ENCODE measurements at places on chromosomes 12 and 14. TPM values are rescaled to one million over a fixed set of nuclear protein-coding genes. Genes with fewer than 3 reads are reported as not detected.

DNA sequence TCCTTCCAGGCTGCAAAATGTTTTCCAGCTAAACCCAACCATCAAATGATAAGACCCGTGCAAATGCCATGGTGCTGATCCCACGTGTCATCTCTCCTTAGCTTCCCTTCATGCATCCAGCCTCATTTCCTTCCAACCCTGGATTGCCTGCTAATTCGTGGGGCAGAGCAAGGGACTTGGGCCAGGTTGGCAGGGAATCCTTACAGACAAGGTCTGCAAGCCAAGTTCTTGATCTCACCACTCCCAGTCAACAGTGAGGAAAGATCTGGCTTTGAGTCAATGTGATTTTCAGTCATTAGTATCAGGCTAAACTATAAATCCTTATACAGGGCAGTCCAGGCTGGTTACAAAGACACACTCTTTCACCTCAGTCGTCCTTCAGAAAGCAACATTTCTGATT lies 150.9 kb downstream of the ANO2 start:
- DNase-seq, result no peak

DNA sequence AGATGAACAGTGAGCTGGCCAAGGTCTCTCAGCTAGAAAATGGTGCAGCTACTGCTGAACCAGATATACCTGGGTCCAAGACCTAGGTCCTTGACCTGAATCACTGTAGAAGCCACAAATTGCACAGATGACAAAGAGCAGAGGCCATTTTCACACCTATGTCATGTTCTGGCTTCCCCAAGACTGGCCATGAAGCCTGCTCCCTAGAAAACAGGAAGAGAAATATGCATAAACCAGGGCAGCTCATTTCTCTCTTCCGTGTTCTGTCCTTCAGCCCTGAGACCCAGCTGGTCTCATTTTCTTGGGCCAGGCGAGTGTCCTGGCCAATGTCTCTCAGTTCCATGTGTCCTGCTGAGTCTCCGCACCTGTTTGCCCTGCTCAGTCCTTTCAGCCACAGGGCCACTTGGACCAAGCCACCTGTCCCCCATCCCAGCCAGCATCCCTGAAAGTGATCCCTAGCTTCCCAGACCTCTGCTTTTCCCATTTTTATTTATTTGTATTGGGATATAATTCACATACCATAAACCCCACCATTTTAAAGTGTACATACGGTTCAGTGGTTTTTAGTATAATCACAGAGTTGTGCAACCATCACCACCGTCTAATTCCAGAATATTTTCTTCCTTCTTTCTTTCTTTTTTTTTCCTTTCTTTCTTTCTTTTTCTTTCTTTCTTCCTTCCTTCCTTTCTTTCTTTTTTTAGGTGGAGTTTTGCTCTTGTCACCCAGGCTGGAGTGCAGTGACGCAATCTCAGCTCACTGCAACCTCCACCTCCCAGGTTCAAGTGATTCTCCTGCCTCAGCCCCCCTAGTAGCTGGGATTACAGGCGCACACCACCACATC lies 27.0 kb downstream of the P2RX7 start:
- no peak for DNase-seq

DNA sequence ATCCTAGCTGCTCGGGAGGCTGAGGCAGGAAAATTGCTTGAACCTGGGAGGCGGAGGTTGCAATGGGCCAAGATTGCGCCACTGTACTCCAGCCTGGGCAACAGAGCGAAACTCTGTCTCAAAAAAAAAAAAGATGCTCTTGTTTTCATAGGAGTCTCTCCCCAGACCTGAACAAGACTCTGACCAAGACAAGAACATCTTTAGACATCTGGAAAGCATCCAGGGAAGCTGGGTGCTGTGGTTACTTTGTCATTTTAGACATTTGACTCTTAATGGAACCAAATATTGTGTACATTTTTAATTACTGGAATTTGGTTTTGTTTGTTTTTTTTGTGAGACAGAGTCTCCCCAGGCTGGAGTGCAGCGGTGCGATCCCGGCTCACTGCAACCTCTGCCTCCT lies 21.1 kb upstream of the ATF1 start:
- DNase-seq, result no peak

GRCh38 chr14:68762953-68763764 lies 29.7 kb downstream of the ZFP36L1 start:
- no peak for DNase-seq

DNA sequence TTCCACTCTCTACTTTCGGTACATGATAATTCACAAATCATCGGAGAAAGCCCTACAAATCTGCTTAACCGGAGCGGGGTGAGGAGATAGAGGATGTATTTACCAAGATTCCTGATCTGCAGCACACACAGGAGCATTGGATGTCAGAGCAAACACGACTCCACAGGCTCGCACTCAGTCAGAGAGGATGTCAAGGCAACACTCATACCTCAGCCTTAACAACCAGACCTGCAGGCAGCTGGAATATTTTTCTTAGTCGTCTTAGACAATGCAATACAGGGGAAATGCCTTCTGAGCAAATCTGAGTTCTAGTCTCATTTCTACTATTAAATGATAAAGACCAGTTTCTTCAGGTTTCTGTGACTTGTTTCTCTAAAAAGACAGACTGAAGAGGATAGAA lies 159.3 kb upstream of the CPNE8 start:
- no peak for DNase-seq

DNA sequence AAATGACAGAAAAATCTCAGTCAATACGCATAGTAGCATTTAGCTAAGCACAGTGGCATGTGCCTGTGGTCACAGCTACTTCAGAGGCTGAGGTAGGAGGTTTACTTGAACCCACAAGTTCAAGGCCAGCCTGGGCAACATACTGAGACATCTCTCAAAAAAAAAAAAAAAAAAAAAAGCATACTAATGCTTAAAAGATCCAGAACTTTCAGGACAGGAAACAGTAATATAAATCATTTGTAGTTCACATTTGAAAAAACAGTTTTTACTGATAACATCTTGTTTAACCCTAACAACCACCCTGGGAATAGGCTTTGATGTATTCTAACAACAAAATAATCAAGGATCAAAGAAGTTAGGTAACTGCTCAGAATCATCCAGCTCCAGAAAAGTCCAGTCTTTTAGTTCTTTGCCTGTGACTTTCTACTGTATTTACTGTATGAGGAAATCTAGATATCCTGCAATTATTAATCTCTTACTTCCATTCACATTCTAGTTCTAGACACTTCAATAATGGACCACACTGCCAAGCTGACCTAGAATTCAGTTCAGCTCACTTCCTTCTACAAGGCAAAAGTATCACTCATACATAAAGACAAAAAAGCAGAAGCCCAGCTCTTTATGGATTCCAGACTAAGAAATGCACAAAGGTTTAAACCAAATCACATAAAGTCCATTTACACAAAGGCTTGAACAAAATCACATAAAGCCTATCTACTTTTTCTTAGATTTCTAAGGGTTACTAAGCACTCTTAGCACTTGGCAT lies 28.5 kb downstream of the PAWR start:
- no peak for DNase-seq

DNA sequence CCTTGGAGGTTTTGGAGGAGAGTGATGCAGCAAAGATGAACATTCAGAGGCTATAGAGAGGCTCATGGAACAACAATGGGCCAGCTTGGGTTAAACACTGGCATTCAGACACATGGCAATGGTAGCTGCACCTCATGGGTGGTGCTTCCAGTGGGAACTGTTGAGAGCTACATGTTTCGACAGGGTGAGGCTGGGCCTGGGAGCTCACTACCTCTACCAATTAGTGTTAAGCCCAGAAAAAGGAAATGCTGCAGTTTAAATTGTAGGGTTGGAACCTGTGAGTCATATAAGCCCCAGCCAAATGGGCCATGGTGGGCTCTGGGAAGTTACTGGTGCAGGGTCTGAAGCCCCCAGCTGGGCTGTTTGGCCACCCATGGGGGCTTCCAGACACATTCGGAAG lies 279.7 kb downstream of the ZFP36L1 start:
- DNase-seq, result no peak

- DNase-seq, result no peak
These were observed 188.6 kb downstream of the EGLN3 start for GRCh38 chr14:33762161-33762851.

DNA sequence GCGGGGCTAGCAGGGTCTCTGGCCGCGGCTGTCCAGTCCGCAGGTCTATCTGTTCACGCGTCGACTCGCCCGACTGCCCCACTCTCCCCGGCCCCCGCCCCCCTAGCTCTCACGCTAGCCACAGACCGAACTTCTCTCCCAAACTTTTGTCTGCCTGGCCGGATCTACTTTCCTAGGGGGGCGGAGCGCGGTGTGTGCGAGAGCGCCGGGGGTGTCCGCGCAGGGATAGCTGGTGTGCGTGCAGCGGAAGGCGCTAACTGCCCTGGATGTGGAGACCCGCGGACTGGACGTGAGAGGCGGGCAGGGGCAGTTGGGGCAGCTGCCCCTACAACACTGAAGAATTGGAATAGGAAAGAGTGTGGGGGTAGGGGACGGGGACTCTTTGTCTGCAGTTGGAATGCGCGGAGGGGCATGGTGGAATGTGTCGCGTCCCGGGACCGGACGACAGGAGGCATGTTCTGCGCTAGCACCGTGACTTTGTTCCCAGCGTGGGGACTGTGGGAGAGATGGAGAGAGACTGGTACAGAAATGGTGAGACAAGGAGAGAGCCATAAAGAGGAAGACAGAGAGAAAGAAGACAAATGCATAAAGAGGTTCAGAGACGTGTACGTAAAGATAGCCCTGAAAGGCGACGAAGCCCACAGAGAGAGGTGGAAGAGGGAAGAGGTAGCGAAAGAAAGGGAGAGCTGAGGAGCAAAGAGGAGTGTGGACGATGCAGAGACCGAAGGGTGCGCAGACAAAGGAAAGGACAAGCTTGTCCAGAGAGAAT lies at the start of gene AJUBA:
AJUBA (minus strand) TSS at position 75 of the 769 bp plus-strand sequence. CDS start 285 bp downstream, outside the sequence.
- peak; percentile 81 for DNase-seq

GRCh38 chr12:99985631-99986030 lies 895 bp upstream of the ANKS1B start:
- no peak for DNase-seq

DNA sequence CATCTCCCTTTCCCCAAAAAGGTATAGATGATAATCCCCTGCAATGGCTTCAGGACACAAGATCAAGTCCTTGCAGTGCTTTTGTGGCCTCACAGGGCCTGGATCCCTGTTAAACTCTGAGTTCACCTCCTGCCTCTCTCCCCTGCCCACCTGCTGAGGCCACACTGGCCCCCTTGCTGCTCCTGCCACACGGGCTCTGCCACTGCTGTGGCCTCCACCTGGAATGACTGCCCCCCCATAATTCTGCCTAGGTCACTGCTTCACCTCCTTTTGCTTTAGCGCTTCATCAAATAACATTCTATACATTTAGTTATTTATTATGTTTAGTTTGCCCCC lies 653 bp upstream of the IFI27 start:
- no peak for DNase-seq

DNA sequence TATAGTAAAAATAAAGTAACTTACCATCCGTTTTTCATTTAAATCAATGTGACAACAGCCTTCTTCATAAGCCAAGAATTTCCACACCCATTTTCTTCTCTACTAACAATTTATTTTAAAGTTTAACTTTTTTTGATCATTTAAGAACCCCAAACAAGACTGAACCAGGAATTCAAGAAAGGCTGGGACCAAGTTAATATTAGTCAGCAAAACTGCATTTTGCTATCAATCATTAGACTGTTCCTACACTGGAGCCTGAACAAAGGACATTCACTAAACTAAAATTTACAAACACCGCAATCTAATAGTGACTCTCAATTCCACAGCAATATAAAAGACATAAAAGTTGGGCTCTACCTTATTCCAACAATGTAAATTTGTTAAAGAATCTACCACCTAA lies 73.6 kb downstream of the OSBPL8 start:
- DNase-seq, result no peak

GRCh38 chr12:69059465-69060457 lies 126.8 kb upstream of the CPM start:
- DNase-seq, result no peak

DNA sequence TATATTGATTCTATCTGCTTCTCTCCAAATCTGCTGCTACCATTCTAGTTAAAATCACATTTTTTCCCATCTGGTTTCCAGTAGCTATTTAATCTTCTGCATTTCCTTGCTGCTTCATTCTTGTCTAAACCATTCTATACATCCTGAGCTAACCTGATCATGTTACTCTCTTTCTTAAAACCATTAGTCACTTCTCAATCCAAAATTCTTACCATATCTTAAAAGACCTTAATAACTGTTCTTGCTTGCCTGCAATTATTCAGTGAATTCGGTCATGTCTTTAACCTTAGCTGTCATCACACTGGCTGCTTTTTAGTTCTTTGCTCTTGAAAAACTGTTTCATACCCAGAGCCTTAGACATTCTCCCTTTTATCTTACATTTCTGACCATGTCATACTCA lies 56.4 kb upstream of the PZP start:
- DNase-seq, result no peak

- DNase-seq, result no peak
These were observed 8.2 kb upstream of the RESF1 start for GRCh38 chr12:31951008-31951407.

- peak; percentile 27 for DNase-seq
These were observed 25.8 kb downstream of the SNRNP35 start for GRCh38 chr12:123483602-123484248.

GRCh38 chr14:68984686-68985085 lies 5.6 kb upstream of the ACTN1 start:
- no peak for DNase-seq

DNA sequence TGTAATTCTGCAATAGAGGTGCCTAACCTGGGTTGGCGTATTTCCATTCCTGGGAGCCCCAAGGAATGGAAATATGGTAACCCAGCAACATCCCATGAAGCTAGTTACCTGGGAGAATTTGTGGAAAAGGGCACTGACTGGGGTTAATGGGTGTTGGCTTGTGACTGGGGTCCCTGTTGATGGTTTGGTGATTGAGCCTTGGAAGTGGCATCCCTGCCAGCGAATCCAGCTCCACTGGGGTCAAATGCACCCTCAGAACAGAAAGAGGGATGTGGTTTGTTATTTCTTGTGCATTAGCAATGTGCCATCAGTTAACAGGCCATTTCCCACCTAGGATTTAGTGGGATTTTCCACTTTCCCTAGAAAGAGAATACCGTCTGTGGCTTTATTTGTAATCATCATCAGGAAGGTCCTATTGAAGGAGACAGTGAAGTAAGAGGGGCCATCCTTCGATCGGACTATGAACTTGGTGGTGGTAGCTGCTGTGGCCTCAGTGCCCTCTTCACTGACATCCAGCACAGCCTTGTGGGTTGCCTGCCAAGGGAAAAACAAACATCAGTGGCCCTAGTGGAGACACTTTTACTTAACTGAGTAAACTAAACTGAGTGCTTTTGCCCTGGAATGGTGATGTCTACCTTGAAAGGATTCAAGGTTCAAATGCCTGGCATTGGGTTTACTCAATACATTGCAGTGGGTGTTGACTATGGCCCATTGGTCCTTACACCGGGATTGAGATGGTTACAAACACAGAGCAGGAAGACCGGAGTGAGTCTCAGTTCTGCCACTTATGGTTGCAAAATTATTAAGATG lies 10.4 kb upstream of the SERPINA11 start:
- DNase-seq, result no peak

Gene SLC39A2
- total RNA-seq, result not detected

Gene BDKRB2
- not detected for total RNA-seq

Gene SPX
- not detected for total RNA-seq

Gene LTB4R
- 26.9 TPM for total RNA-seq

Gene NOXRED1
- 0.29 TPM for total RNA-seq

Gene PTGER2
- 119 TPM for total RNA-seq

Gene IQSEC3
- total RNA-seq, result 1.7 TPM

Gene ARMH4
- not detected for total RNA-seq

Data from activated CD8-positive, alpha-beta T cell treated with anti-CD3 and anti-CD28 coated beads, Interleukin-2, amount 10 ng/mL, durations not matched to agents 7 days and 5 days (primary cell).